SK-N-MC (cell line): ENCODE measurements at places on chromosomes 1 and 21.

GRCh38 chr1:36203554-36204346 is 20.5 kb upstream of the THRAP3 start:
- DNase-seq, result no peak

- no peak for DNase-seq
Measured at GRCh38 chr1:39990428-39990827, 35.5 kb downstream of the MFSD2A start.

- no peak for DNase-seq
Measured at GRCh38 chr1:117188170-117188815, 22.4 kb downstream of the VTCN1 start.

- no peak for DNase-seq
Measured at GRCh38 chr1:243354511-243355153, 98.8 kb downstream of the SDCCAG8 start.

DNA sequence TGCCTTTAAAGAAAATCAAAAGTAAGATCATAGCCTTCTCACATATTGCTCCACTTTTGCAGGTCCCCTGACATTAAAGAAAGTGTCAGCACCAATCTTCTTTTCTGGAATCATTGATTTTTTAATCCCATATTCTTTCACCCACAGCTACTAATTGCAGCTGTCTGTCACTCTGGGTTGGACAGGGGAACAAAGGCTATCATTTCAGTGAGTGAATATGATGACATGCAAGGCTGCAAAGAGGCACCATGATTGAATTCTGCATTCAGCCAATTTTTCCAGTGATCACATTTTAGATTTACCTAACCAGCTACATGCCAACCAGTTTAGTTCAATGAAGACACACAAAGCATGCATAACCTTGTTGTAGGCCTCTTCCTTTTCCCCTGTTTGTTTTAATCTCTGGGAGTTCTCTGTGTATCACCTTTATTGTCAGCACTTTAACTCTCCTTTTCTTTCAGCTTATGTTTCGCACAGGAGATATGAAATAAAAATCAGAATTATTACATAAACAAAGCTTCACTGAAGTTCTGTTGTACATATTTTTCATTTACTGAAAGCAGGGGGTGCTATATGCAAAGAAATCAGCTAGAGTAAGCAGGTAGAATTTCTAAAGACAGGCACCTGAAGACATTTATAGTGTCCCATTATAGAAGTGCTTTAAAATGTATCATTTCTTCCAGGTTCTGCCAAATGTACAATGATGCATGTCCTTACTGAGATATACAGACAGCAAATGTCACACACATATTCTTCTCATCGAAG is 584.8 kb downstream of the PLA2G4A start:
- no peak for DNase-seq

DNA sequence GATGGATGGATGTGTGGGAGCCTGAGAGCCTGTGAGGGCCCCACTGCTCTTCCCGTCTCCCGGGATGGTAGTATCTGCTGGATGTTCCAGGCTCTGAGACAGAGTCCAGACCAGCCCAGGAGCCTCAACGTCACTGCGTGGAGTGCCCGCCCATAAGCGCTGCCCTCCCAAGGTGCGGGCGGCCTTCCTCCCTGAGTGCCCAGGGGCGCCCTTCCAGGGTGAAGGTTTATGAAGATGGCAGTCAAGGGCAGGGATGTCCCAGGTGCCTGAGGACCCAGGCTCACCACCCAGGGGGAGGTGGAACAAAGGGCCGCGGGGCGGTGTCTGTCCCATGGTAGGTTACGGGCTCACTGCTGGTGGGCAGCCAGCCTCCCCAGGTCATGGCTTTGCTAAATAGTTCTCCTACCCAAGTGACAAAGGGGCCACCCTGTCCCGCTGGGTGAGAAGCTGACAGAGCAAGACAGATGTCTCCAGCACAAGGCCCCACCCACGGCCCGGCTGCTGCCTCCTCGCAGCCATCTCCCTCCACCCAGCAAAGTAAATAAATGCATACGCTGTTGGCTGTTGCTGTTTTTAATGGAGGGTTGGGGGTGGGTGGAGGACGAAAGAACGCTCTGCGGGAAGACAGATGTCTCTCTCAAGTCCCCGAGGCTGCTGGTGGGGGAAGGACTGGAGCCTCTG is 9.0 kb upstream of the GPR153 start:
- DNase-seq, result no peak

DNA sequence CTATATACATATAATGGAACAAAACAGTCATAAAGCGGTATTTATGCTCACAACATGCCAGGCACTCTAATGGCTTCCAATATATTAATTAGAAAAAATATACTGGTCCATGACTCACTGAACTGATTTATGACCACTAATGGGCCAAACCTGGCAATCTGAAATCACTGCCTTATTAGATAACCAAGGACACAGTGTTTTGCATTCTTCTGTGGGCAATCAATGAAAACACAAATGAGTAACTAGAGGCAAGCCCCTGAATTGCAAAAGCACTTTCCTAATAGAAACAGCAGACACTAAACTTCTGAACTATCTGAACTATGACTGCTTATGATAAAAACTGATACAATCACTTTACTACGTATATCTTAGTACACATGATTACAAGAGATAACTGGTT is 3.5 kb downstream of the GCLM start:
- no peak for DNase-seq

DNA sequence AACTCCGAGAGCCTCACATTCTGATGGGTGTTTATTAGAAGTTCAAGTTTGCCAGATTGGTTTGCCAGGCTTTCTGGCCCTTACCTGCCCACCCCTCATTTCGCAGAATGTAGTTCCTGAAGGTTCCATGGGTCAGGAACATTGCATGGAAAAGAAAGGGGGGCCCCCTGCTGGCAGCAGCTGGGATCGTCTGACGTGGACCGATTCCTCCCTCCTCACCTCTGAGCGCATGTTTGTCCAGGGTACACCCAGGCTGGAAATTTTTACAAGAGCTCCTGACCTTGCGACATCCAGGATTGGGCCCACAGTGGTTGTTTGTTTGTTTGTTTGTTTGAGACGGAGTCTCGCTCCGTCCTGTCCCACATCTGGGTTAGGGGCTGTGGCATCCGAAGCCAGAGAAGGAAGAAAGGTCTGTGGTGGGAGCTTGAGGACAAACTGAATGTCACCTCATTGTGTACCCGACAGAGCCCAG is 126.0 kb upstream of the TMEM51 start:
- DNase-seq, result no peak

GRCh38 chr1:40640314-40641076 is 25.0 kb downstream of the RIMS3 start:
- DNase-seq, result no peak

DNA sequence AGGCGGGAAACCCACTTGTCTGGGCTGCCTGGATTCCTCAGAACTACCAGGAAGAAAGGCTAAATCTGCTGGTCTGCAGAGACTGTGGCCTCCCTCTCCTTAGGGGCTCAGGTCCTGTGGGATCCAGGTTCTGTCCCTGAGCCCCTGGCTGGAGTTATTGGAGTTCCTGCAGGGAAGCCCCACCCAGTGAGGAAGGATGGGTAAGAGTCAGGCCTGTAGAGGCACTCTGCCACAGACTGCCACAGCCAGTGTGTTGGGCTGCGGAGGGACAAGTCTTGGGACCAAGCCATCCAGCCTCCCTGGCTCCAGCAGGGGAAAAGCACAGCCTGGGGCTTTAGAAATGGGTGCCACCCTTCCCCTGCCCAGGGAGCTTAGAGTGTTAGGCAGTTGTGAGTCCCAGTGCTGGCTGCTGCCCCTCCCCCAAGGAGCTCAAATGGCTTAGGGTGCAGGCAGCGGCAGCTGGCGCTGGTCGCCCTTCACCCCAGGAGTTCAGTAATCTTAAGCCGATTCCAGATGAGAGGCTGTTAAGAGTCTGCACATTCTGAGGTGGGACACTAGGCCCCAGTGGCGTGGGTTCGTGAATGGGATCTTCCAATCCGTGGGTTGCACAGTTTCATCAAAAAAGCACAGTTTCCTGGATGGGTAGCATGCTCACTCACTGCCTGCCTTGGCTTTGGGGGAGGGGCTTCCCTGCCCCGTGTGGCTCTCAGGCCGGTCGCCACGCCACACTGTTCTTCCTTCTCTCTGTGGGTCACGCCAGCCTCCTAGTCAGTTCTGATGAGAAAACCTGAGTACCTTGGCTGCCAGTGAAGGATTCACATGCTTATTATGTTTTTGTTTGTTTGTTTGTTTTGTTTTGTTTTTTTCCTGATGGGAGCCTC is 57.6 kb upstream of the FMO3 start:
- DNase-seq, result no peak

GRCh38 chr1:42945164-42945563 is 13.5 kb downstream of the SLC2A1 start:
- no peak for DNase-seq

DNA sequence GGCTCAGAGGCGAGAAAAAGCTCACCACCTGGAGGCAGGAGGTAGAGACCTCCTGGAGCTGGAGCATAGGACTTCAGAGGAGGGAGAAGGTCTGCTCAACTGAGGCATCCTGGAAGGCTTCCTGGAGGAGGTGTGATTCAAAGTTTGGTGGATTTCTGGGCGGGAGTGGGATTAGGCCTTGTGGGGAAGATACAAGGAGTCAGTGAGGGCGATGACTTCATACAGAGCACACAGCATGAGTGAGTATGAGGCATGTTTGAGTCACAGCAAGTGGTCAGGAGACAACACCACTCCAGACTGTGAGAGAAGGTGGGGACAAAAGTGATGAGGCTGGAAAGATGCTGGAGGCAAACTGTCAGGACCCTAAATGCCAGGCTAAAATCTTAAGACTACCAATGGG is 77.6 kb downstream of the MATN1 start:
- DNase-seq, result no peak

GRCh38 chr21:37921091-37921490 is 4.8 kb upstream of the KCNJ6 start:
- DNase-seq, result no peak

DNA sequence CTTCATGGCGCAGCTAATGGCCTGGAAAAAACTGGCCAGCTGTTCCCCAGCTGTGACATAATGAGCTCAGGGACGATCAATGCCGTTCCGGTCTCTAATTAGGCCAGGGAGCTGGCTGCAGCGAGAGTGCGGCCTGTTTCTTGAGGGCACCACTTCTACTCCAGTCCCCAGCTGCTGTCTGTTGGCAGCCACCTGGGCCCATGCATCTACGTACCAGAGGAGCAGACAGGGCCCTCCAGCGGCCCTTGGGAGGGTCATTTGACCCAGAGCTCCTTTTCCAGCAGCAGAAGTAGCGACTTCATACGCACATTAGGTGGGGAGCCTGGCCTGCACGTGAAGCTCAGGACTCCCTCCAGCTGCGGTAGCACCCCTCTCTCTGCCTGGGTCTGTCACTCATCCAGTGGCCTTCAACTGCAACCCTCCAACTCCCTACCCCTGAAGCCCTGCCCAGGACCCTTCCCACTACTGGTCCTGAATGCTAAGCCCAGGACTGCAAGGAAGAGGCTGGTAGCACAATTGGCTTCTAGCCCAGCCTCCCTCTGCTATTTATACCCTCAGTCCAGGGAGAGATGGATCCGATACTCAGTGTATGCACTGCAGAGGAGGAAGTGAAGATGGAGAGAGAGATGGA is 9.1 kb upstream of the GPR61 start:
- DNase-seq, result no peak

DNA sequence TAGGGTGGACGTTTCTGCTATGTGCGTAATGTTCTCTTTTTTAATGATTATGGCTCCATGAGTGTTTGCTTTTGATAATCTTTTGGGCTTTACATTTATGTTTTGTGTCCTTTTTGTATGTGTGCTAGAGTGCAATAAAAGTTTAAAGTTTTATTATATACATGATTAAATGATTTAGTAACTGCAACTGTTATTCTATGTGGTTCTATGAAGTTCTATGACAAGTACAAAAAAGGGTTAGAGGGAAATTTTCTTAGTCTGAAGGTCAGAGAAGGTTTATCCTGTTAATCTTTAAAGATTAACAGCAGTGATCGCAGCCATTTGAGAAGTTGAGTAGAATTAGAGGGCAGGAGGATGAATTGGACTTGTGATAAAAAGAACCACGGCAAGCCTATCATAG is 386.4 kb upstream of the CHRM3 start:
- no peak for DNase-seq

- no peak for DNase-seq
Measured at GRCh38 chr1:71843012-71843411, 439.3 kb downstream of the NEGR1 start.

GRCh38 chr1:167107456-167107855 is 13.6 kb downstream of the STYXL2 start:
- DNase-seq, result no peak

DNA sequence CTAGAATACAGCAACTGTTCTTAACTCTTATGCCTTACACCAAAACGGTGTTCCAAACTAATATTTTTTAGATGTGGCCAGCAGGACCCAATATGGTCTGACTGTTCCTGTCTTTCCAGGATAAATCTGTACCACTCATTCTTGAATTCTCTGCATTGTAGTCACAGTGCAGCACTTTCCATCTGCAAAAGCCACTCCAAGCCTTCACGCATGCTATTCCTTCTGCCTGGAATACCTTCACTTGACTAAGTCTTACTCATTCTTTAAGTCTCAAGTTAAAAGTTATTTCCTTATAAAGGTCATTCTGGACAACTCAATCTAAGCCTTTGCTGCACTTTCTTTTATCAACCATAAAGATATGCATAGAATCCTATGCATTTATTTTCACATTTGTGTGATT is 1194.5 kb downstream of the PLA2G4A start:
- no peak for DNase-seq

DNA sequence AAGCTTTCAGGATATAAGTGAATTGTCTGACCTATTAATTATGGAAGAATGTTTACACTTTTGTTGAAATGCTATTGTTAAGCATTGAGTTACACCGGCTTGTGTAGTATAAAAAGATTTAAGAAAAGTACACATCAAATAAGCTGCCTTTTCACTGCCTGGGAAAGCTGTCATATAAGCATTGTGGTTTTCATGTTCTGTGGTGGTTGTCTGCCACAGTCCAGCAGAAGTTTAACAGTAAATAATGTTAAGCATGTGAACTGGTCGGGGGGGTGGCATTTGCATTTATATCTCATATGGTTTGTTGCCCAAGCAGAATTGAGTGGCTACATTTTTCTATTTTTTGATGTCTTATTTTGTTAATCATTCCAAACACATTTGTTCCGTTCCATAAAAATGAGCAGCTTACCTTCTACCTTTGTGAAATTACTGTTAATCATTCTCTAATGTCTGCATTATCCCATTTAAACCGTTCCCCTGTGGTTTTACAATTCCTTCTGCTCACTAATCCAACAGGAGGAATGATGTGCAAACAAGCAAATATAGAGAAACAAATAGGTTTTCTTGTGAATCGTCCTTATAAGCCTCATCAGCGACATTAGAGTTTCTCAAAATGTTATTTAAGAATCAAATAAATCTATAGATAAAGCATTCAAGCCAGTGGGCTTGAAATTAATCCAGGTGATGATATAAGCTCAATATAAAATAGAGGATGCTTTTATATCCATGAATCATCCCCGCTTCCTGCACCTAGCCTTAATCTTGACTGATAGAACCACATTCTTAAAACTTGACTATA is 160.8 kb upstream of the SAMSN1 start:
- DNase-seq, result no peak
